ENCODE measurements at places on chromosomes 7 and 10. TPM values are rescaled to one million over a fixed set of nuclear protein-coding genes. Genes with fewer than 3 reads are reported as not detected.

DNA sequence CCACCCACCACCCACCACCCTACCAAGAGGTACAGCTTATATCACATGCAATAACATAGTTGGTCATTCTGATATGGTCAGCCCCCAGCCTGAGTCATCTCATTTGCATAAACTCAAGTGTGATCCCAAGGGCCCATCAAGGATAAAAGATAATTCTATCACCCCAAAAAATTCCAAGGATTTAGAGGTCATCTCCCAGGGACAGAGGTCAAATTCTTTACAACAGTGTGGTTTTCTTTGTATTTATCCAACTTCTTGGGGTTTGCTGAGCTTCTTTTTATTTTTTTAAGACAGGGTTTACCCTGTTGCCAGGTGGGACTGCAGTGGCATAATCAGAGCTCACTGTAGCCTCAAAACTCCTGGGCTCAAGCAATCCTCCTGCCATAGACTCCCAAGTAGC is 9.4 kb upstream of the GTPBP10 start:
- no peak for DNase-seq

DNA sequence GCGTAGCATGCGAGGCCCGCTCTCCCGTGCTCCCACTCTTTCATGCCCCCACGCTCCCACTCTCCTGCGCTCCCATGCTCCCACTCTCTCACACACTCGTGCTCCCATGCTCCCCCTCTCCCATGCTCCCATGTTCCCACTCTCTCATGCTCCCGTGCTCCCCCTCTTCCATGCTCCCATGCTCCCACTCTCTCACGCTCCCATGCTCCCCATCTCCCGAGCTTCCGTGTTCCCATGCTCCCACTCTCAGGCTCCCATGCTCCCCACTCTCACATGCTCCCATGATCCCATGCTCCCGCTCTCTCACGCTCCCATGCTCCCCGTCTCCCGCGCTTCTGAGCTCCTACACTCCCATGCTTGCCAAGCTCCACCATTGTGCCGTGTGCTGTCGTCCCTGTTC is 84.4 kb upstream of the ANLN start:
- no peak for DNase-seq

- no peak for DNase-seq
These were observed 687.5 kb downstream of the SORCS3 start for GRCh38 chr10:105328503-105329133.

DNA sequence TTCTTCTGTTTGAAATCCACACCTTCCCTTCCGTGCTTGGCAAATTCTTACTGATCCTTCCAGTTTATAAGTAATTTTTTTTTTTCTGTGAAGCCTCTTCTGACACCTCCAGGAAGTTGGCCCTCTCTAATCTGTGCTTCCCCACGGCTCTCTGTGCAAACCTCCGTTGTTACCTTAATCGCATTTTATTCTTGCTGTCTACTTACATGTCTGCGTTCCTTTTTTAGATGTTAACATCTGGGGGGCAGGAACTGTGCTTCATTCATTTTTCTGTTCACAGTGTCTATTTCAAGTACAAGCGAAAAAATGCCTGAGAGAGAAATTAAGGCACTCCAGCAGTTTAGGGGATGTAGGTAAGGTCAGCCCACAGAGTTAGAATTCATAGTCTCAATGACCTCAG is 8.4 kb upstream of the CAMK1D start:
- no peak for DNase-seq

ADAMTS14 gene
- polyA plus RNA-seq: 0.07 TPM

PROSER2 gene
- 1.5 TPM for polyA plus RNA-seq

EN2 gene
- polyA plus RNA-seq: 0.07 TPM

TAS2R3 gene
- not detected for polyA plus RNA-seq

MACC1 gene
- polyA plus RNA-seq: 0.35 TPM

- no peak for DNase-seq
These were observed 60.7 kb downstream of the GPAM start for GRCh38 chr10:112122827-112123226.

HDAC9 gene
- 8.1 TPM for polyA plus RNA-seq

All from adrenal gland (tissue), 19 donors.